ENCODE measurements at places on chromosomes 12 and 14.

GRCh38 chr12:98351089-98351488 lies 164.3 kb upstream of the TMPO start:
- DNase-seq, result no peak

- DNase-seq, result no peak
Observed at GRCh38 chr12:108547686-108548085, 13.3 kb downstream of the SART3 start.

- no peak for DNase-seq
Observed at GRCh38 chr14:21589317-21589716, 9.4 kb upstream of the OR10G3 start.

DNA sequence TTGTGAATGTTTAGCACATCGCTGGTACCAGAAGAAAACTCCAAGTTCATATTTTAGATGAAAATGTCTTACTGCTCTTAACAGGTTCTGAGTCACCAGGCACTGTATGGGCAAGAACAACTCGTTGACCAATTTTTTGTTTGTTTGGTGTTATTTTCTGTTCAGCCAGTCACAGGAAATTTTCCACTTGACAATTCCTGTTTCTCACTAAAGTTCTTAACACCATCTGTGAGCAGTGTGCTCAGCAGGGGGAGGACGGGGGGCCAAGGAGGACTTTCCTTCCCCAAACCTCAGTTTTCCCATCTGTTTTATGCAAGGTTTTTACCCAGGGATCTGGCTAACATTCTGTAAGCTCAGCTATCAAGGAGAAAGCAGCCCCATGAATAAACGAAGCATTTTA lies 3.0 kb downstream of the NUAK1 start:
- no peak for DNase-seq

- DNase-seq, result peak; percentile 47
Observed at GRCh38 chr14:96681829-96682228, 115.4 kb upstream of the VRK1 start.

GRCh38 chr14:76313852-76314251 lies 62.1 kb upstream of the ESRRB start:
- no peak for DNase-seq

- DNase-seq, result no peak
Observed at GRCh38 chr12:54189198-54189539, 384 bp upstream of the SMUG1 start.

- peak; percentile 26 for DNase-seq
Observed at GRCh38 chr14:68774771-68775613, 17.9 kb downstream of the ZFP36L1 start.

DNA sequence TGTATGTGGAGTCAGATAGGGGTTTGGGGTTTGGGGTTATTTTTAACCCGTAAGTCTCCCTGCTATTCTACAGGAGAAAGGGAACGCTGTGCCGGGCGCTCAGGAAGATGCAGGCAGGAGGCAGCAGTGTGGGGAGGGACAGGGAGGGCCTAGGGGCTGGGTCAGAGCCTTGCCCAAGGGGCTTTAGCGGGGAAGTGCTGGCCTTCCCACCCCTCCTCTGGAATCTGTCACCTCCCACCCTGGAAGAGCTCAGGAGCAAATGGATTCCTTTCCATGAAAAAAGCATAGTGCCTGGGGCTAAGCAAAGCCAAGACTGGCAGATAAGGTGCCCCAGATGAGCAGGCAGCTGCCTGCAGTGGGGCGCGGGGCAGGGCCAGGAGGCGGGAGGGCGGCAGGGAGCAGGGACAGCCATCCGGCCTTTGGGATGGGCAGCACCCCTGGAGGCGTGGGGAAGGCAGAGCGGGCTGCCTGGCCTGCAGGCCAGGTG lies 7.3 kb upstream of the INF2 start:
- no peak for DNase-seq

DNA sequence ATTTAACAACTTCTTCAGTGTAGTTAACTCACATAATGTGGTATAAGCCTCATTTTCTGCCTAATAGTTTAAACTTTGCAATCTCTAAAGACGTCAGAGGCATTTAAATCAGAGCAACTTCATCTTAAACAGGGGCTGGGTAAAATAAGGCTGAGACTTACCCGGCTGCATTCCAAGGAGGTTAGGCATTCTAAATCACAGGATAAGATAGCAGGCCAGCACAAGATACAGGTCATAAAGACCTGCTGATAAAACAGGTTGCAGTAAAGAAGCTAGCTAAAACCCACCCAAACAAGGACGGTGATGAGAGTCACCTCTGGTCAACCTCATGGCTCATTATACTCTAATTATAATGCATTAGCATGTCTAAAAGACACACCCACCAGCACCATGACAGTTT lies 115.6 kb upstream of the PKP2 start:
- no peak for DNase-seq

- no peak for DNase-seq
Observed at GRCh38 chr14:74409441-74409840, 16.6 kb downstream of the SYNDIG1L start.

GRCh38 chr14:88790501-88791251 lies 2.1 kb downstream of the EML5 start:
- no peak for DNase-seq

- no peak for DNase-seq
Observed at GRCh38 chr14:57970594-57970993, 104.7 kb upstream of the SLC35F4 start.

DNA sequence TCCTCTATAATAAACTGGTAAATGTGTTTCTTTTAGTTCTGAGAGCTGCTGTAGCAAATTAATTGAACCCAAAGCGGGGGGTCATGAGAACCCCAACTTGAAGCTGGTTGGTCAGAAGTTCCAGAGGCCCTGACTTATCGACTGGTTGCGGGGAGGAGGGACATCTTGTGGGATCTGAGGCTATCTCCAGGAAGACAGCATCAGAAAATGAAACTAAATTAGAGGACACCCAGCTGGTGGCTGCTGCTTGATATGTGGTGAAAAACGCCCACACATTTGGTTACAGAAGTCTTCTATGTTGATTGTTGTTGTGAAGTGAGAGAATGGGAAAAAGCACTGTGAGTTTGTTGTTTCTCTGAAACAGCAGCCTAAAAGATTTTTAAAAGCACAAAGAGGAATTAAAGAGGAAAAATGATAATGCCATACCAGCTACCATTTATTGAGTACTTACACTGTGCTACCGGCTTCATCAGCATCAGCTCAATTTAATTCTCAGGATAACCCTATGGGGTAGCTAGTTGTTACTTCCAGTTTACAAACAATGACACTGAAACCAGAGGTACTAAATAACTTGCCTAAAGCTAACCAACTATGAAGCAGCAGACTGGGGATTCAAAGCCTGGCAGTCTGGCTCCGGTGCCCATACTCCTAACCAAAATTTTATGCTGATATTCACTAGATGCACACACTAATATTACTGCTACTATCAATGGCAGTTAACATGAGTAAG lies 24.3 kb downstream of the DDX24 start:
- no peak for DNase-seq

- no peak for DNase-seq
Observed at GRCh38 chr12:92529944-92530343, 172.8 kb upstream of the PLEKHG7 start.

GRCh38 chr12:49582850-49583249 lies 14.9 kb upstream of the MCRS1 start:
- DNase-seq, result no peak

GRCh38 chr12:103858953-103859601 lies 18.0 kb upstream of the NT5DC3 start:
- peak; percentile 72 for DNase-seq

DNA sequence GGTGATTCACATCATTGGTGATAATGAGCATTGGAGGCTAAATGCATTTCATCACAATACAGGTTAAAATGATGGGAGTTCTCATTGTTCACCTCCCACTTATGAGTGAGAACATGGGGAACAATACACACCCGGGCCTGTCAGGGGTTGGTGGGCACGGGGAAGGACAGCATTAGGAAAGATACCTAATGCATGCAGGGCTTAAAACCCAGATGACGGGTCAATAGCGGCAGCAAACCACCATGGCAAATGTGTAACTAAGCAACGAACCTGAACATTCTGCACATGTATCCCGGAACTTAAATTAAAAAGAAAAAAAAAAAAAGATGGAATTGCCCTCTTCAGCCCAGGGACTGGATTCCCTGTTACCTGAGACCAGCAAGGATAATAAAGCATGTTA lies 2.3 kb upstream of the LUM start:
- DNase-seq, result no peak

GRCh38 chr12:122282061-122282460 lies 15.8 kb upstream of the VPS33A start:
- DNase-seq, result no peak

GRCh38 chr12:44628180-44628579 lies 247.9 kb downstream of the NELL2 start:
- DNase-seq, result no peak

GRCh38 chr12:104546575-104546974 lies 89.8 kb downstream of the CHST11 start:
- no peak for DNase-seq

DNA sequence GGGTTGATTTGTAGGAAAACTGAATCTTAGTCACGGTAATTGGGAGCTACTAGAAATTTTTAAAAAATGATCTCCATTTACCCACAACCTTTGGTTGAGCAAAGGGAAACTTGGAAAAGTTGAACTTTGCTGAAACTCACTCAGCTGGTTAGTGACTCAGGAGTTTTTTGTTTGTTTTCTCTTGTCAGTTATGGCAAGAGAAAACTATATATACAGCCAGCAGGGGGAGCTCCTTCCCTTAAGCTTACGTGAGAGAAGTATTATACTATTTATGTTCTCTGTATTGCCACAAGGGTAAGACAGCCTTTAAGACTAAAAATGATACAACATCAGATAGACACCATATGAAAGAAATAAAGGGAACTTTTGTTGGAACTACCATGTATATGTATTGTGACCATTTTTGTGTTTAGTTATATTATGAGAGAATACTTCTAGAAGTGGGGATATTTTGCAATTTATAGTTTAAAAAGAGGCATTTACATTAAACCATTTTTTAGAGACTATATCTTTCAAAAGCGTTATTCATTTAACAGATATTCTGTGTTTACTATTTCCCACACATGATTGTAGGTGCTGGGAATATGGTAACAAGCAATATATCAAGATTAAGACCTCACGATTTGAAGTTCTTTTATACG lies 28.1 kb upstream of the TBC1D30 start:
- peak; percentile 93 for DNase-seq

DNA sequence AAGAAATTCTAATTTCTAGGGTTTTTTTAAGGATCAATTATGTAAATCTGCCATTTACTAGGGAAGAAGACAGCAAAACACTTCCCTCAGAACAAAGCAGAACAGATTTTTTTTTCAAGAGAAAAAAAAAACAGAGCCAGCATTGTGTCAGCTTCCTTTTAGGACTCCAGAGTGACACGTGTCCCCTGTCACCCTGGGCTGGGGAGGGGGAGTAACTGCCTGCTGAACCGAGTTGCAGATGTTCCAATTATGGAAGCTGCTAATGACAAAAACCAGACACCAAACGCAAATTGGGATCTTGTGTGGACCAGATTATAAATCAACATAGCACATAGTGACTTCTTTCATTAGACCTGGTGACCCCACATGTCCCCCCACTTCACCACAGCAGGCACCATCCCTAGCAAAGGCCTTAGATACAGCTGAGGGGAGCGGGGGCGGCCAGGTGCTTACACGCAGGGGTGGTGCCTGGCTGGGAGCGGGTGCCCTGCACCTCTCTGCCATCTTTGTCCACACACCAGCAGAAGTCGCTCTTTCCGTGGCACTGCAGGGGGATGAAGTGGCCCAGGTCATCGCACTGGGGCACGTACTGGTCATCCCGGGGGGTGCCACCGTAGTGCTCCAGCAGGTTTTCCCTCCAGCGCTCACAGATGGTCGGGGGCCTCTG lies 25.4 kb downstream of the RTRAF start:
- DNase-seq, result no peak

DNA sequence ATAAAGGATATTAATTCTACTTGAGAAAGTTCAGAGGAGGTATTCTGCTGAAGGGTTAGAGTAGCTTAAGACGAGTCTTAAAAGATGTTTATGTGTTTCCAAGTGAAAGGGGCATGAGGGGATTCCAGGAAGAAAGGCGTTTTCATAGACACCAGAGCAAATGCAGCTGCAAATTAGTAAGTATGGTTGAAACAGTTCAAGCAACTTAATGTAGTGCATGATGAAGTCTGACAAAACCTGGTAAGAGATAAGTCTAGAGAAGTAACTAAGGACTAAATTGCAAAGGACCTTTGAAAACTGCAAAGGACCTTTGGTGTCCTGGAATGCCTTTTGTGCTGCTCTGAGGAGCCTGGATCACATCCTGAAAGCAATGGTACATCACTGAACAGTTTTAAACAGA lies 11.5 kb downstream of the LUM start:
- no peak for DNase-seq

DNA sequence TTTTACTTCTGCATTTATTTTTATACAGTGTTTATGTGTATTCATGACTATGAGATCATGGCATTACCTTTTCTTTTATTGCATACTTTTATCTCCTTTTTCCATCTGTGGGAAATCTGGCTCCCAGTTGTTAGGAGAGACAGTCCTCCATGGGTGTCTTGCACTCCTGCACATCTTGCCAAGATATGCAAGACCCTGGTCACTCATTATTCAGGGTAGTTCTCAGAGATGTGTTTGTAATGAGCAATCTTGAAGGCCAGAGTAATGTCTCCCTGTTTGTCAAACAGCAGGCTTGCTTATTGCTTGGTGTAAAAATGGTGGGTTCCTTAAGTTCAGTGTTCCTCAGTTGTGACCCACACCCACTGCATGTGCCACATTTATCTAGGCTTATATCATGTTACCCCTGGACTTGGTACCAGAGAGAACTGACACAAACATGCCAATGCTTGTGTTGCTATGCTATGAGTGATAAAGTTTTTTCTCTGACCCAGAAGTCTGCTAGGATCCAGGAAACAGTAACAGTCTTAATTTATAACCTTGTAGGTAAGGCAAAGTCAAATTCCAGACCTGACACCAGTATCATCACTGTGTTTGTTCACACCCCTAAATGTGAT lies 36.8 kb downstream of the PPHLN1 start:
- no peak for DNase-seq

DNA sequence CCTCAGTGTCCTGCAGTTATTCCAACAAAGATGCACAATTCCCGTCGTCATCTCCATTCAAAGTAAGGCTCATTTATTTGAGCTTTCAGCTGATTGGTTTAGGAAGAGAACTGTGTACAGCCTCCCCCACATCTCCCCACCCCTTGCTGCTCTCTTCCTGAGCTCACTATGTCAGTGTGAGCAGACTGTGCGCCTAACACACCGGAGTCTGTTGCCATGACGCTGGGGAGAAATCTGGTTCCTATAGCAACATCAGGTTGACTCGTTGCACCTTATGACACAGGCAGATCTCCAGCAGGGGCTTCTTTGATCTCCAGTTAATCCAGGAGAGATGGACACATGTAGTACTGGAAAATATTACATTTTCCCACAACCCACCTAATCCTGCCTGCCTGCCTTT lies 319.4 kb downstream of the CACNA1C start:
- no peak for DNase-seq

DNA sequence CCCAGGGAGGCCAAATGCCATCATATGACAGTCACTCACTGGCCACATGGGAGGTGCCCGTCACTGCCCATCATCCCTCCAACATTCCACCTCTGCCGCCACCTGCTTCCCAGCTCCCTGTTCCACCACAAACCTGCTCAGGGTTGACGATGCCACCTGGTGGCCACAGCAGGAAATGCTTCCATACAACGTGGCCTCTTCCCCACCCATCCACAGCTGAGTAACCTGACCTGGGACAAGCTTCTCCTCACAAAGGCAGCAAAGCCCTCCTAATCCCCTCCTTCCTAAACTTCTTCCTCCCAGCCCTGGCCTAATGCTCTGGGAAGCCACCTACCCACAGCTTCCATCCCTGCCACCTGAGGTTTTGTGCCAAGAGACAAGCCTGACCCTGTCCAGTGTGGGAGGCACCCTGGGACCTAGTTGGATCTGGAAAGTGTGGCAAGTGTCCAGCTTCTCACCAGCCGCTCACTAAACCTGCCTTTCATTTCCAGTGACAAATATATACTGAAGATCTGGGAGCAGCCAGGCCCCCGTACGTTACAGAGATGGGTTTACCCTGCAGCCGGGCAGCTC lies 4.3 kb downstream of the DEGS2 start:
- peak; percentile 41 for DNase-seq
